ENCODE measurements at places on chromosomes 13 and 19.

- no peak for DNase-seq
Observed at GRCh38 chr13:73403355-73404120, 344.7 kb downstream of the KLF5 start.

- DNase-seq = no peak
Observed at GRCh38 chr13:39895254-39895653, 239.8 kb downstream of the COG6 start.

DNA sequence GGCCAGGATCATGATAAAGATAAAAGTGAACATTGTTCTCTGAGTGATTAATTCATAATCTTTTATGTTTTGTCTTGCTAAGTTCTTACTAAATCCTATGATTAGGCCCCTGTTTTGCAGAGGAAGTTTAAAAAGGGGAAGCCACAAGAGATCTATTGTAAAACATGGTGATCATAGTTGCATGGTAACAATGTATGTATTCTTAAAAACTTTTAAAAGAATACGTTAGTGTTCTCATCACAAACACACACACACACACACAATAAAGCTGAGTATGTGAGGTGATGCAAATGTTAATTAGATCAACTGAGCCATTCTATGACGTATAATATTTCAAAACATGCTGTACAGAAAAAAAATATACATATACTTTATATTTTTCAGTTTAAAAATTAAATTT lies 51.2 kb downstream of the MBD3L2B start:
- DNase-seq = no peak

DNA sequence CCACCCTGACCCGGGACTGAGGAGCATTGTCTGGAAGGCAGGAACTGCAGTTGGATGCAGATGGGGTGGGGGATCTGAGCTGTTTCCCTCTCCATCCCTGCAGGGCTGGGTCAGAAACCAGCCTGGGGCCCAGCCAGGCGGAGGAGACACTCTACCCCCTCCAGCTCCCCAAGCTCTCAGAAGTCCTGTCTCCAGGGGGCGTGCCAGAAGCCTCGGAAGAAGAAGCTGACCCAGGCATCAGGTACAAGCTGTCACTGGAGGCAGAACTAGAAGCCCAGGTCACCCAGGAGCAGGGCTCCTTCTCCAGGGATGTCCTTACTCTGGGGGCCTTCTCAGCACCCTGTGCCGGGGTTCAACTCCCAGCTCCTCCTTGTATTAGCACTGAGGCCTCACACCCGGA lies 15.5 kb downstream of the SIX5 start:
- no peak for DNase-seq

DNA sequence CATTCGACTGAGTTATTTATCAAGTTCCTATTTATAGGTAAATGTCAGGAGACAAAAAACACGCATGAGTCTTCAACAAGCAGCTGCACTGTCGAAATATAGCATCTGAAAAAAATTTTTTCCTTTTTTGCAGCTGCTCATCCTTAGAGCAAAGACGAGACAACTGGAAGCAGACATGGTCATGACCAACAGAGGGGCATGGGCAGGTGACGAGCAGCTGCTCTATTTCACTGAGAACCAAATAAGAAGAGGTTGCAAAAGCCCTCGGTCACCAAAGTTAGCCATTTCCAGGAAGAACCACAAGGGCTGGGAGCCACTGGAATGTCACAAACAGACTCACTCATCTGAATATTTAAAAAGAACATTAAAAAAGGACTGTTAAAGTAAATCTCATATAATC lies 22.2 kb downstream of the SOHLH2 start:
- DNase-seq = no peak

DNA sequence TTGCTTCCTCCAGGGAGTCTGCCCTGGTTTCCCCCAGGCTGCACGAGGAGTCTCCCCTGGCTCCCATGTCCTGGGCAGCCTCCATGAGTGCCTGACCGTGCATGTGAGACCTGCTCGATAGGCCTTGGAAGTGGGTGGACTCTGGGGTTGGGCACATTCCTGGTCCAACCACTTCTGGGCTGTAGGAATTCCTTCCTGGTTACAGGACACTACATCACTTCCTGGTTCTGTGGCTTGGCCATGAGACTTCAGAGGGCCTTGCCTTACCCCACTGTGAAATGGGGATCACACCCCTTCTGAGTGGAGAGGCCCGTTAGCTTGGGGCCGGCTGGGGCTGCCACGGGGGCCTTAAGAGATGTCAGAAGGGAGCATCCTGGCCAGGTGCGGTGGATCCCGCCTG lies 4.0 kb upstream of the ZNF628 start:
- DNase-seq = no peak
